ENCODE measurements at places on chromosomes 6 and 20.

- DNase-seq: no peak
These were observed 159.9 kb downstream of the TFAP2B start for GRCh38 chr6:50978380-50979170.

- no peak for DNase-seq
These were observed 192.6 kb upstream of the GGTLC1 start for GRCh38 chr20:24181151-24181550.

GRCh38 chr20:32819992-32820697 is 391 bp downstream of the MAPRE1 start:
- no peak for DNase-seq

DNA sequence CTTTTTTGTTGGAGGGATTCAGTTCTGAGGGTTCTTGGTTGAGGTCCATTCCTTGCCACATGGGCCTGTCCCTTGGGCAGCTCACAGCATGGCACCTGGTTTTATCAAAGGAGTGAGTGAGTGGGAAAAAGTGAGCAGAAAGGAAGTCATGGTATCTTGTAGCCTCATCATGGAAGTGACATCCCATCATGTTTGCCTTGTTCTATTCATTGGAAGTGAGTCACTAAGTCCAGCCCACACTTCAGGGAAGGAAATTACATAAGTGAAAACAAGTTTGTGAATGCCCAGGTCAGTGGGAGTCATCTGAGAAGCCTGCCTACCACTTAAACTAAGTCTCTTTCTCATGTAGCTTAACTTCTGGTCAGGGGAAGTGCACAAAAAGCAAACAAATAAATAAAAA is 32.8 kb upstream of the ZNFX1 start:
- peak; percentile 66 for DNase-seq

- DNase-seq: peak; percentile 73
These were observed 39.4 kb upstream of the KCNK16 start for GRCh38 chr6:39361657-39362486.

GRCh38 chr6:143050509-143050908 is 10.2 kb upstream of the AIG1 start:
- no peak for DNase-seq

DNA sequence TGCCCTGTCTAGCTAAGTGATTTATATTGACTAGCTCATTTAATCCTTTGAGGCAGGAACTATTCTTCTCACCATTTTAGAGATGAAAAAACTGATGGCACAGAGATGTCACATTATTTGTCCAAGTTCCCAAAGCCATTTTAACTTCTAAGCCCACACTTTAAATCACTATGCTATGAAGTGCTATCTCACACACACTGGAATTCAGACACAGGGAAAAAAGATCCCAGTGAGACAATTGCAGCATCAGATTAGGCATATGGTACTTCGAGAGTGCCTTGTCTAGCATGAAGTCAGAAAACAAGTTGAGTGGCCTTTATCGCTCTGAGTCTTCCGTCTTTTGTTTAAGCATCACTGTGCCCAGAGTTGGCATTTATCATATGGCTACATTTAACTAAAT is 54.1 kb upstream of the PDE7B start:
- no peak for DNase-seq

- no peak for DNase-seq
These were observed 2.2 kb upstream of the ACAT2 start for GRCh38 chr6:159759645-159760044.
